Activated CD8-positive, alpha-beta memory T cell treated with anti-CD3 and anti-CD28 coated beads for 1 hour (primary cell): ENCODE measurements at places on chromosomes 5 and 9.

DNA sequence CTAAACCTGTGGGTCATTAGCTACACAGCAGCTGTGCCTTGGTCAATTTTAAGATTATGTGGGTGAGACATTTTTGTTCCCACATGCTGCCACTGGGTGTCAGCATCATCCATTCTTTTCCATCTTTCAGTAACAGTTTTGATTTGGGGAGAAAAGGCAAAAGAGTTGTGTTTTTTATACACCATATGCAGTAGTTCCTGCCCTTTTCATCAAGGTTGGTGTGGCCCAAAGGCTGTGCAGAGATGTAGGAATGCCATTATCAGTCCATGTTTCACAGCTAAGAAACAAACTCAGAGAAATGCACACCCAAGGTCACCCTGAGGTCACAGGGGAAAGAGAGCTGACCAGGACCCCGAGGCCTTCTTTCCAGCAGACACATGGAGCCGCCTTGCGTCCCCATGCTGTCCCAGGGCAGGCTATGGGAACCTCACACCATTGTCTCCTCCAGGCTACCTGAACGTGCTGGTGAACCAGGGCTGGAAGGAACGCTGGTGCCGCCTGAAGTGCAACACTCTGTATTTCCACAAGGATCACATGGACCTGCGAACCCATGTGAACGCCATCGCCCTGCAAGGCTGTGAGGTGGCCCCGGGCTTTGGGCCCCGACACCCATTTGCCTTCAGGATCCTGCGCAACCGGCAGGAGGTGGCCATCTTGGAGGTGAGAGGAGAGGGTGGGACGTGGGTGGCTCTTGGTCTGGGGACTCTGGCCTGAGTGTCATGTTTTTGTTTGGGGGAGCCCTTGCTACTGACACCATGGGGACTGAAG is 27.8 kb upstream of the GRPEL2 start:
- DNase-seq, result peak; percentile 13

DNA sequence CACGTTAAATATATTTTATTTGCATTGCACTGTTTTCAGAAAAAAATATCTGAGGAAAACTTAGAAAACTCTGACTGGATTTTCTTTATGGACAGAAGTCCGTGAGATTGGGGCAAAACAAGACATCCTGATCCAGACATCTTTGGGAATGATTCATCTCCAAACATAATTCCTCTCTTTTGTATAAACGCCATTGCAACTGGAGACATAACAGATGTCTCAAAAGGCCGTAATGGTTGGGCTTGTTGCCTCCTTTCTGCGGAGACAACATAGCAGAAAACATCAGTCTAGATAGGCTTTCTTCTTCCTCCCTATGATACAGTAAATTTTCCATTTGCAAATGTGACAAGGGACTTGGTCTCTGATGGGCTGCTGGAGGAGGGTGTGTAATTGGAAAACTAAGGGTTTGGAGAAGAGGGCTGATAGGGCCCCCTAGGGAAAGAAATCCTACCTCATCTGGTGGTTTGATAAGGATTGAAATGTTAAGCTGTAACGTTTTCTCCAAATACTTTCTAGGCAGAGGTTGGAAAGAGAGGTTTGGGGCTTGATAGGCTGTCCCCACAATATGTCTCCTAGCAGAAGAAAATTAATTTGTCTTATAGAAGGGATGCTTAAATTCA is 631.5 kb upstream of the ST8SIA4 start:
- DNase-seq, result no peak

DNA sequence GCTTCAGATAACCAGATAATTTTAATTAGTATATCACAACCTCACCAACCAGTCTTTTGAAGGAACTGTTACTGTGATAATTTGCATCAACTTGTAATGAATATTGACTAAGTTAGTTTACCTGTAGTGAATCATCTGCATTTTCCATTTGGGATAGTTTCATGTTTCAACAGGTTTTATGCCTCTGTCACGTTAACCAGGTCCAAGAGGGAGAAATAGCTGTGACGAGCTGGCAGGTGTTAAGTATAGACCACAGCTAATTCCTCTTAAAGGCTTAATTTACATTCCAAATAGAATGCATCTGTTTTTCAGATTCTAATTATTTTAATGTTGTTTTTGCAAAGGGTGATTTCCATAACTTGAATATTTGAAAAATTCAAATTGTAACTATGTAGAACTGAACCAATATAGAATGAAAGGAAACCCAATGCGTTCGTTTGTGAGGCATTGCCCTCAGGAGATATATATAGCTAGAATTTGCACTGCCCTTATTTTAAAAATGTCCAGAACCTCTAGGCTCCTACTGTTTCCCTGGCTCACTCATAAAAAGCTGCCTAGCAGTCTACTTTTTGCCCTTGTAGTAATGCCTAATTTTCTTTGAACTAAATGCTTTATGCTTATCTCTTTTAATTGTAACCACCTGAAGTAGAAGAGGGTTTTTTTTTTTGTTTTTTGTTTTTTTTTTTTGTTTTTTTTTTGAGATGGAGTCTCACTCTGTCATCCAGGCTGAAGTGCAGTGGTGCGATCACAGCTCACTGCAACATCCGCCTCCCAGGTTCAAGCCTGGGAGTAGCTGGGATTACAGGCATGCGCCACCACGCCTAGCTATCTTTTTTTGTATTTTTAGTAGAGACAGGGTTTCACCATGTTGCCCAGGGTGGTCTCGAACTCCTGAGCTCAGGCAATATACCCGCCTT is 270.5 kb downstream of the SMARCA2 start:
- no peak for DNase-seq

GRCh38 chr5:133450286-133450685 is 162.1 kb downstream of the FSTL4 start:
- no peak for DNase-seq

GRCh38 chr5:24643156-24643555 is 1.6 kb downstream of the CDH10 start:
- DNase-seq, result no peak

GRCh38 chr9:136110082-136111061 is 8.3 kb downstream of the TMEM250 start:
- DNase-seq, result no peak

- no peak for DNase-seq
Measured at GRCh38 chr9:110241858-110242321, 14.4 kb downstream of the TXN start.

GRCh38 chr5:59099995-59100345 is 517.1 kb downstream of the RAB3C start:
- DNase-seq, result no peak

DNA sequence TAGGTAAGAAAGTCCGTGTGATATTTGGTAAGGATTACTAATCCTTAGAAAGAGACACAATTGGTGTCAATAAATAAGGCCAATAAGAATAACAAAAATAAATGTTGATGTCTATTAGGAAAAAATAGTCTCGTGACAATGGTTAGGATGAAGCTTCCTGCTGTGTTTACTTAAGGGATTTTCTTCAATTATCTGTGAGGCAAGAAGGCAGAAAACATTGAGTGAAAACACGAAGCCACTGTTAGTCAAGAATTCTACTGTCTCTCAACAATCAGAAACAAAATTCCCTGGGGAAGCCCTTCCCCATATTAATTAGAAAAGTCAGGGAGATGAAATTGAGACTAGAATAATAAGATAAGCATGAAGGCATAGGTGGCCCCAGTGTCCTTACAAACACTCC is 149.0 kb downstream of the SYK start:
- DNase-seq, result no peak

- no peak for DNase-seq
Measured at GRCh38 chr5:94646758-94647157, 28.3 kb downstream of the SLF1 start.

DNA sequence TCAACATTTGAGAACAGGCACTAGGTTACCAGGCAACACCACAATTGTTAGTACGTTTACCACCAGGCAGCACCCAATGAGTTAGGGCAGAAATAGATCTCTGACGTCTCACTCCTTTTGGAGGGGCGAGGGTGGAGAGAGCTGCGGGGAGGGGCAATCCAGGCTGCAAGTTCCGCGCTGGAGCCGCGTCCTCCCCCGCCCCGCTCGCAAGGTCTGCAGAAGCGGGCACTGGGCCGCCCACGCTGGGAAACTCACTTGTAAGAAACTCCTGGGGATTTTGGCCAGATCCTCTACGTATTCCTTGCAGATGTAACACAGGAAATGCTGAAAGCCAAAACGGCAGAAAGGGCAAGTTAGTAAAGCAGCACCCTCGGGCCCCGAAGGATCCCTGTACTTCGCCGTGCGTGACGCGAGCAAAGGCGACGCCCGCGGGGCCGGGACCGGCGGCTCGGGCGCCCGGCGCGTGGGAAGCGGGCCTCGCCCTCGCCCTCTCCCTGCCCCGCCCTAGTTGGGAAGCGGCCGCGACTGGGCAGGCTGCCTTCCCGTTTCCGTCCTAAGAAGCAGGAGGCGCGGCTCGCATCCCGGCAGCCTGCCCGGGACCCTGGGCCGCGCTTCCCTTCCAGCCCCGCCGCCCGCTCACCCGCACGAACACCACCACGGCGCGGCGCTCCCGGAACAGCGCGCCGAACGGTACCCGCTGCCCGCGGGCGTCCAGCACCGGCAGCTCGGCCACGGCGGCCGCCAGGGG is 493 bp downstream of the PRXL2C start:
- peak; percentile 59 for DNase-seq

DNA sequence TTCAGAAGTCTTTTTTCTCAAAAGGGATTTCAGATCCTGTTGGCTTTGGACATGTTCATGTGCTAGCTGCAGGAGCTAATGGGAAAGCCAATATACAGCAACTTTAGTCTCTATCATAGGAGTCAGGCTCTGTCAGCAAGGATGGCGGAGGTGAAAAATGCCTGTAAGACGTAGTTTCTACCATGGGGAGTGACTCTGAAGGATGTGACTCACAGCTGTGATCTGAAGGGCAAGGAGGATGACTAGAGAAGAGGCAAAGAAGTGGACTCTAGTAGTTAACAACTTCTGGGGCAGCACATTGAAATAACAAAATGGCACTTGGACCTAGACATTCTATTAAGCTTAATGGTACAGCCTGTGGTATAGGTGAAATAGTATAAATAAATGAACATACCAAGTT is 3.1 kb upstream of the NDUFS4 start:
- DNase-seq, result no peak

GRCh38 chr5:40733879-40734563 is 21.7 kb downstream of the TTC33 start:
- DNase-seq, result no peak

DNA sequence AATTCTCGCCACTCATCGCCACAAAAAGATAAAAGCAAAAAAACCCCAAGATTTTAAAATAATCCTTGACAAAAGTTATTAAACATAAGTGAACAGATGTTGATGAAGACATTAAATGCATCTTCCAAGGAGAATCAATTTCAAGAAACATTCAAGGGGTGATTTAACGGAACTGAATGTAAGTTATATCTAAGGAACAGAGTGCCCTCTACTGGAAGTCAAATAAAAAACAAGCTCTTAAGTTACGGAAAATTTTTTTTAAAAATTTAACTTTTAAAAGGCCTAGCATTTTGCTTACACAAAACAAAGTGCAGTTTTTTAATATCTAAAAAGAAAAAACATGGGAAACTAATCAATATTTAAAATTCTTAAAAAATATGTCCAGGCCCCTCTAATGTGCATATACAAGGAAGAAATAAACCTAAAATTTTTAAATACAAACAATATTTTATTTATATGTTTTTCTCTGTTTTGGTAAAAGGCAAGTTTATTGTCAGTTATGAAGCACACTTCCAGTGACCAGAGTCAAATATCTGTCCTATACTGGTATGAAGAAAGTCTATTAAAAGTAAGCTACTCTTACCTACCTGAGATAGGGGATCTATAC is 28.0 kb downstream of the TEX10 start:
- no peak for DNase-seq

DNA sequence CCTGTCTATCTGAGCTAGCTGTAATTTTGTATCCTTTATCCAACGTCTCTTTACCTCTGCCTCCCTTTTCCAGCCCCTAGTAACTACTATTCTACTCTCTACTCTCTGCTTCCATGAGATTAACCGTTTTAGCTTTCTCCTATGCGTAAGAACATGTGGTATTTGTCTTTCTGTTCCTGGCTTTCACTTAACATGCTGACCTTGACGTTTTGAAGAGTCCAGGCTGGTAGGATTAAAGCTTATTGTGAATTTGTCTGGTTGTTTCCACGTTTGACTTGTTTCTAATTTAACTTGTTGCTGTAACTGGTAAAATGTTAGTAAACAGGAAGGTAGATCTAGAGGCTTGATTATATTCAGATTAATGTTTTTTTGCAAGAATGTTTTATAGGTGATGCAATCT is 385.3 kb downstream of the PSAT1 start:
- DNase-seq, result no peak

GRCh38 chr5:69090158-69090557 is 3.7 kb upstream of the SLC30A5 start:
- DNase-seq, result no peak

- no peak for DNase-seq
Measured at GRCh38 chr5:91538179-91538578, 155.1 kb upstream of the ARRDC3 start.

GRCh38 chr9:98610711-98611110 is 98.0 kb downstream of the GABBR2 start:
- DNase-seq, result no peak

DNA sequence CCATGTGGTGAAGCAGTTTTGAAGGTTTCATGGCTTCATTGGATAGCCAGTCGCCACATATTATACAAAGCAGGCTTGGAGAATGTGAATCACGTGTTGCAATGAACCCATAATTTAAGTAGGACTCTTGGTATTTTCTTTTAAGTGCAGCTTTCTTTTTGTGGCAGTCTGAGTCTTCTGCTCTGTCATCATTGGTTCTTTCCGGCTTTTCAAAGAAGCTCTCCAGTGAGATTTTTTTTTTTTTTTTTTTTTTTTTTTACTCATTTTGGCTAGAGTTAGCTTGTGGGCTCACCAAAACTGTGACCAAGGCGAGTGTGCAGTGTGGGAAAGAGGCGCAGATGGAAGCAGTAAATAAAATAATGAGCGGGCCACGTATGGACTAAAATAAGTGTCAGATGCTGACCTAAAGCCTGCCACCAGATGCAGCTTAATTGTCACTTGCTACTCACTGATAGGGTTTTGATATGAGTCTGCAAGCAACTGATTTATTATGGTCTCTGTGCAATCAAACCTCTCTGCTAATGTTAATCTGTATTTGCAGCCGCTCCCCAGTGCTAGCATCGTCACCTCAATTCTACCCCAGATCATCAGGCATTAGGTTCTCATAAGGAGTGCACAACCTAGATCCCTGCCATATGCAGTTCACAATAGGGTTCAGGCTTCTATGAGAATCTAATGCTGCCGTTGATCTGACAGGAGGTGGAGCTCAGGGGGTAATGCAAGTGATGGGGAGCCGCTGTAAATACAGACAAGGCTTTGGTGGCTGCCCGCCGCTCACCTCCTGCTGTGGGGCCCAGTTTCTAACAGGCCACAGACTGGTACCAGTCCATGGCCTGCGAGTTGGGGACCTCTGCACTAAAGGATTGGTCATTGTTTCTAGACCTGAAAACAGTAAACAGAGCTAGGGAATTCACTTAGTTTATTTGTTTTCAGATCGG is 45.5 kb upstream of the LARP1 start:
- no peak for DNase-seq
